NCI-H510A (cell line): ENCODE measurements at places on chromosomes 12 and 14.

- DNase-seq = no peak
Observed at GRCh38 chr14:68262567-68262966, 443.0 kb downstream of the RAD51B start.

DNA sequence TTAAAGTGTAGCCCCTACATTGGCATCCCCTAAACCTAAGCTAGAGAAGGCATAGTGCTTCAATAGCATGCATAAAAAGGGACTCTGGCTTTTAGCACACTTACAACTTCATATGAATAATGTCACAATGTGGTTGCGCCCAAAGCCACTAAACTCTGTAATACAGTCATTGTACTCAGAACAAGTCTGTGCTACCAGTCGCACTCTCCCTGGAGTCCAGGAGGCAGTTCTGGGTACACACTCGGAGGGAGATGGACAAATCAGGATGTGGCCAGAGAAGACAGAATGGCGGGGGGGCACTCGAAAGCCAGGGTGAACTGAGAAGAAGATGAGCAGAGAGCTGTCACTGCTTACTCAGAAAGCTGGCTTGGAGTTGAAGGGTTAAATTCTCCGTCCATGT is 10.6 kb downstream of the SAMD4A start:
- DNase-seq = no peak

DNA sequence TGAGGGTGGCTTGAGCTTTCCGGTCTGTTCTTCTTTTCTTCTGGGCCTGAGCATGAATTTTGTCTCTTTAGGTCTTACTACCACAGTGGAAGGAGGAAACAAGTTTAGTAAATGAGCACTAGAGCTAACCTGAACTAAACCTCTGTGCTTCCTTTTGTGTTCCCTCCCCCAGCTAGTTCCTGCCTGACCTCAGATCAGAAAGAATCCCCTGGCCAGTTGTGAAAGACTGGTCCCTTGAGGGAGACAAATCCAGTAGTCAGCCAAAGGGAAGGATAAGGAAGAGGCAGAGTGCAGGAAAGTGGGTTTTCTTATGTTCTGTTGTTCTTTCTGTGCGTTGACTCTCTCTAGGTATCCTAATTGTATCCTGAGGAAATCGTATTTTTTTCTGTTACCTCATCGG is 17.5 kb downstream of the ZNF664 start:
- DNase-seq = no peak

- peak; percentile 80 for DNase-seq
Observed at GRCh38 chr12:121513464-121514183, 67.2 kb downstream of the KDM2B start.

- DNase-seq = no peak
Observed at GRCh38 chr12:102869571-102869970, 47.5 kb downstream of the PAH start.

DNA sequence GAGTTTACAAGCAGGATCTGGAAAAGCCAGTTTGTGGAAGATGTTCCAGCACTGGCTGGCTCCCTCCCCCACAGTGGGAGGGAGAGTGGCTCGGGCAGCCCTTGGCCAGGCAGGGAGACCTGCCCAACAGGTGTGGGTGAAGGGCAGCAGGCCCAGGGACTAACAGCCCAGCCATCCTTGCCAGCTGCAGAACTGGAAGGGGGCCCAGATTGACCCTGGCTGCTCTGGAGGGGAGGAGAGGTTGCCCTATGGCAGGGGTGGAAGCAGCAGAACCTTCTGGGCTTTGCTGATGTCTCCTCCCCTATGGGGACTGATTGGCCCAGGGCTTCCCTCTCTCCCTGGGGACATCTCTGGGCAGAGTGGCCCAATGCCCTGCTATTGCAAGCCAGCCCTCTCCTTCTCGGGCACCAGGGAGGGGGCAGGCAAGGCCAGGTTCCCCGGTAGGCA is 20.5 kb downstream of the IRF2BPL start:
- DNase-seq = peak; percentile 91

DNA sequence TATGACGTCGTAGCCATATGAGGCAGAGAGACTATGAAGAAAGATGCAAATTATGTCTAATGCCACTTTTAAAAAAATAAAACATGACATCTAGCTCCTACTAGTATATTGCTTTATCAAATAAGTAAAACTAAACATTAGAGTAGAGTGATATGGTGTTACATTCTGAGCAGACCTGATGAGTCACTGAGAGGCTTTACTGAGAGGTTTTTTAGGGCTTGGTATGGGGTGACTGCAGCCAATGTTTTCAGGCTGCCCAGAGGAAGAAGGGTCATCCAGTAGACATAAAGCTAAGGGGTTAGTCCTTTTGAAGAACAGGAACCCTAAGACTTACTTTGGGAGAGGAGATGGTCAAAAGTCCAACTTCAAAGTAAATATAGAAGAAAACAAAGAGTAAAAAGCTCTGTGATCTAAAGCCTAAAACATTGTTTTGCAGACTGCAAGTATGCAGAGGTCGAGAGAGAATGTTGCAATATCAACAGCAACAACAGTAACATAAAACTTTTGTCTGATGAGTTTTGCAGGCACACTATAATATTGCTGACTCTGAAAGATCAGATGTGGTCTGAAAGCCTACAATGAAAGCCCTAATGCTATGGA is 774.7 kb downstream of the TMTC2 start:
- DNase-seq = no peak

DNA sequence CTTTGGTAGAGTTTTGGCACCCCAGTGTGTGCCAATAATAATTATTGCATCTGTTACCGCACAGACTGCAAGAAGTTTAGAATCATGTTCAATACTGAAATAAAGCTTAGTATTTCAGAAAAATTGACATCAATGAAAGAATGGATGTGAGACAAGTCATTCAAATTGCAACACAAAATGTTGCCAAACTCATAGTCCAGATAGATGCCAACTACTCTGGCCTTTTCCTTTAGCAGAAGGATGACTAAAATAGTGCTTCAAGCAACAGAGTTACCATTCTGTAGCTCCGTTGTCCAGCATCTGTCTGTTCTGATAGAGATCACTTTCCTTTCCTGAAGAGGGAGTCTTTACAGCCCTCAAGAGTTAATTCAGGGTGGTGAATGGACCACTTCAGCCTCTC is 77.5 kb downstream of the LIN7A start:
- DNase-seq = no peak

- no peak for DNase-seq
Observed at GRCh38 chr14:90502760-90503159, 105.9 kb downstream of the CALM1 start.

- DNase-seq = no peak
Observed at GRCh38 chr14:93023802-93024434, 91.8 kb downstream of the ITPK1 start.

GRCh38 chr12:92466391-92467305 is 236.1 kb upstream of the PLEKHG7 start:
- peak; percentile 24 for DNase-seq

DNA sequence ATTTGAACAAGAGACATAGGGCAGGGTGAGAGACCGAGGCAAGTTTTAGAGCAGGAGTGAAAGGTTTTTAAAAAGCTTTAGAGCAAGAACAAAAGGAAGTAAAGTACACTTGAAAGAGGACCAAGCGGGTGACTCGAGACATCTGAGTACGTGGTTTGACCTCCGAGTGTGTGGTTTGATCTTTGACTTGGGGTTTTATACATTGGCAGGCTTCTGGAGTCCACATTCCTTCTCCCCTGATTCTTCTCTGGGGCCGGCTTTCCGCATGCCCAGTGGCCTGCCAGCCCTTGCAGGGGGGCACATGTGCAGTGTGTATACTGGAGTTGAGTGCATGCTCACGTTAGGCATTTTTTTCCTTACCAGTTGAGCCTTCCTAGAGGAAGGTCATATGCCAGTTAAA is 96.3 kb downstream of the SLC15A4 start:
- no peak for DNase-seq

DNA sequence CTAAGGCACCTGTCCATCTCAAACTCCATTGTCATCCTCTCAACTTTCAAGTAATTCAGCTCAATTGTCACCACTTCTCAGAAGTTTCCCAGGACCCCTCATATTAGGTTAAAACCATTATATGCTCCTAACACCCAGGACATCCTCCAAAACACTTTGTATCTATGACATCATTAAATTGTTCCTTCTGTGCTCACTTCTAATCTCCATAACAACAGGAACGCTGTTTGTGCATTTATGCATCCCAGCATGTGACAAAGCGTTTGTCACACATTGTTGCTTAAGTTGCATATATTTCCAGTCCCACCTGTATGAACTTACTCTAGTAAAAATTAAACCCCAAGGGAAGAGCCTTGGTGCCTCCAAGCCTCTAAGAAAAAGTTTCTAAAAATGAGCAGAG is 133.9 kb downstream of the TBX5 start:
- DNase-seq = no peak

GRCh38 chr14:103118018-103118662 is 5.1 kb upstream of the TNFAIP2 start:
- DNase-seq = no peak

- DNase-seq = no peak
Observed at GRCh38 chr12:114411071-114411837, 5.3 kb upstream of the TBX5 start.

- DNase-seq = no peak
Observed at GRCh38 chr14:52222901-52223300, 44.6 kb upstream of the PTGDR start.

- no peak for DNase-seq
Observed at GRCh38 chr14:54845641-54846040, 57.0 kb downstream of the GCH1 start.

GRCh38 chr14:76698631-76699030 is 62.6 kb upstream of the VASH1 start:
- DNase-seq = no peak

GRCh38 chr14:73027546-73027945 is 640 bp upstream of the ZFYVE1 start:
- DNase-seq = no peak

GRCh38 chr12:129570796-129571400 is 332.9 kb downstream of the TMEM132D start:
- peak; percentile 61 for DNase-seq

DNA sequence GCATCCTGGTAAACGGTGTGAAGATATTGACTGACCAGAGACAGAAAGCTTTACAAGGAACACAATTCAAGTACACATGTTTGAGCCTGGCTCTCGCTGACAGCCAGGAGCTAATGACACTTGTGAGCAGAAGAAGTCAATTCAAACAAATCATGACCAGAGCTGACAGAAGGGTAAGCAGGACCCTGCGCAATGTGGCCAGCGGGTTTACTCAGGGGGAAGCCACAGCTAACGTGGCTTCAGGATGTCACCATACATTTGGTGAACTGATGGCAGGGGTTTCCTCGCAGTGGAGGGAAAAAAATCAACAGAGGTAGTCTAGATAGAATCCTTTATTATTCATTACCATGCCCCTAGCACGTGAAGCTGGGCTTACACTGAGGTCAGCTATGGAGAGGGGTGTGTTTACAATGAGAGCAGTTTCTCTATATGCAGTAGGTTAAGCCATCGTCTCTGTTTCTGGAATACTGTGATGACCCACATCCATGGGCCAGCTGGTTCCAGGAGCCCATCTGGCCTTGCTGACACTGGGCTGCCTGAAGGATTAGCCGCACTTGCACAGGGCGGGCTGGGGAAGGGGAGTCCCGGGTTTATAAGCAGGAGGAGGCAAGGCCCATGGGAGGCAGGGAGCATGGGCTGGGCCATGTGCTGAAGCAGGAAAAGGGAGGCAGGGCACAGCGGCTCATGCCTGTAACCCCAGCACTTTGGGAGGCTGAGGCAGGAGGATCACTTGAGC is 198.2 kb upstream of the PRMT8 start:
- no peak for DNase-seq

- no peak for DNase-seq
Observed at GRCh38 chr12:65518771-65519170, 240.3 kb downstream of the MSRB3 start.

- no peak for DNase-seq
Observed at GRCh38 chr12:19529951-19530636, 90.8 kb downstream of the AEBP2 start.

- no peak for DNase-seq
Observed at GRCh38 chr12:121182222-121182893, 27.6 kb upstream of the P2RX4 start.

DNA sequence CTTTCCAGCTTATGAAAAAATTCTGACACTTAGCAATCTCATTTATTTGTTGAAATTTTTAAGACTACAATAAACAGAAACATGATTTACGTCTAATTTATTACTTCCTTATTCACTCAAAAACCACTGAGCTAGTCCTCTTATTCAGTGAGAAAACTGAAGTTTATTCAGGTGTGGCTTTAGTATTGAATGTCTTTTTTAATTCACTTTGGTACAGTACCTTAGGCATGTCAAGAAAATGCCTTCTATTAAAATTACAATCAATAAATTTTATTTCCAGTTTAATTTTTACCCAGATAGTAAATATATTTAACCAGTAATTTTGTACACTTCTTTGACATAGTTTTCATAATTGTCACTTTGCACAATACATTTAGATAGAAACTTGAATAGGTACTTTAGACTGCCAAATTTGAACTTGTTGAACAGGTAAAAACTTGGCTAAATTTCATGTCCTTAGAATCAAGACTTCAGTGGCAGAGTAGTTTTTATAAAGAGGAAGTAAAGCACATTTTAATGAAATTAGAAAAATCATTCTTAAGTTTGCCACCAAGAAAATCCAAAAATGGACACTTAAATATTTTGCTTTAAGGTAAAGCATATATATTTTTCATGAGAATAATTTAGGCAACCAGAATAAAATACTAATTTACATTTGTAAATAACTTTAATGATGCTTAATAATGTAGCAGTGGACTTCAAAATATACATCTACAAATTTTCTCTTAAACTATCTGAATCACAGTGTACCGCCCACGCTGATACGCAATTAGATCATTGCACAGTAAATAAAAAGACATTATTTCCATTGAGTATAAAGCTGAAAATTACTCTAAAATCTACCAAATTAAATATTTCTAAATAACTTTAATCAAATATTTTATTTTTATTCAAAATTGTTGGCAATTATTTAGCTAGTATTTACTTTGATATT is 159.1 kb downstream of the RASSF9 start:
- no peak for DNase-seq

DNA sequence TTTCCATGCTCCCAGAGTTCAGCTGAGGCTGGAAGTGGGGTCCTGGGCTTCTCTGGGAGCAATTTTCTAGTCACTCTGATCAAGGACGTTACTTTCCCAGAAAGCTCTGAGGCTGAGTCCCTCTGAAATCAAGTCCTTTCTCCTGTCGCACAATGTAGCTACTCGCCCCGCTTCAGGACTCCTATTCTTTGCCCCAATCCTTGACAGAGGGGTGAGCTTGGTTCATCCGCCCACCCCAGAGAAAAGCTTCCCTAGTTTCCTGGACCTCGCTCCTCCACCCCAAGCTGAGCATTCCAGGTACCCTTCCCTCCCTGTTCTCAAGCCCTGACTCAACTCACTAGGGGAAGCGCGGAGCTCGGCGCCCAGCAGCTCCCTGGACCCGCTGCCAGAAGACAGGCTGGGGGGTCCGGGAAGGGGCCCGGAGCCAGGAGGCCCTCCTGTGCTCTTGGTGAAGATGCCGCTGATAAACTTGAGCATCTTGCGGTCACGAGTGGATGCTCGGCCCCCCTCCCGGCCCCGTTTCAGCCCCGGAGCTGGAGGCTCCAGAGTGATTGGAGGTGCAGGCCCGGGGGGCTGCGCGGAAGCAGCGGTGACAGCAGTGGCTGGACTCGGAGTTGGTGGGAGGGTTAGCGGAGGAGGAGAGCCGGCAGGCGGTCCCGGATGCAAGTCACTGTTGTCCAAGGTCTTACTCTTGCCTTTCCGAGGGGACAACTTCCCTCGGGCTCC is 1.6 kb downstream of the AGAP2 start:
- DNase-seq = no peak
